ENCODE measurements at places on chromosomes 2 and 18.

DNA sequence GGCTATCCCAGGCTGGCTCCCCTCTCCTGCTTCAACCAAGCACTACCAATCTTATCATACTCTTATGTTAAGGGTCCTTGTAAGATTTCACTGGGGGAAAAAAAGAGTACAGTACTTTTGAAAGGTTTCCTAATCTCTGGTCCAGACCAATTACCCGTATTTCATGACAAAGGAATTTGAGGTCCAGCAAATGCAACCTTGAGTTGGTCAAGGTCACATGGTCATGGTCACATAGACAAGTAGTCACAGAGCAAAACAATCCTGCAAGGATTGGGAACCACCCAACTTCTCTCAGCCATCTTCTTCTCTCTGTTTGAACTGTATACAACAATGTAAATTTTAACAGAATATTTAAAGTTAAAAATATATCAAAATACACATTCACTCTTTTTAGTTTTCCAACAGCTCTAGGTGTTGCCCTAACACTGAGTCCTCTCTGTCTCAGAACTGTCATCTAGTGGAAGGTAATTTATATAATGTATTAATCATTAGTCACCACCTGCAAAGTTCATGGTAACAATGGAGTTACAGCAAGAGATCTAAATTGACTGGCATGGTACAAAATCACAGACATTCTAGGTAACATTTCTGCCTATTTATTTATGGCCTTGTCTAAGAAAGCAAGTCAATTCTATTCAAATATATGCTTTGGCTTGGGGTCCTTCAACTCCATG is 21.5 kb downstream of the DTNB start:
- no peak for DNase-seq

DNA sequence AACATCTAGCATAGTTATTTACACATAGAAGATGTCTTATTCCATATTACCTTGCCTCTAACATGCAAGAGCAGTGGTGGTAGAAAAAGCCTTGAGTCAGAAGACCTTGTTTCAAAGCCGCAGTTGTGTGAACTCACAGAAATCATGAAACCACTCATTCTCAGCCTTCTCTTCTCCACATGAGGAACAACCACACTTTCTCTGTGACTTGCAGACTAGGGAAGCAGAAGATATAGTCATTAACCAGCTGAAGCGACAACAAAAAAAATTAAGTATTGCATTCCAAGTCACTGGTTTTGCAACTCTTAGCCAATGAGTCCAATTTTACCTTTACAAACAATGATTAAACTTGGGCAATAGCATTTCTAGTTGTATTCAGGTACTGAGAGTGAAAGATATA is 19.0 kb downstream of the TWSG1 start:
- DNase-seq, result no peak

DNA sequence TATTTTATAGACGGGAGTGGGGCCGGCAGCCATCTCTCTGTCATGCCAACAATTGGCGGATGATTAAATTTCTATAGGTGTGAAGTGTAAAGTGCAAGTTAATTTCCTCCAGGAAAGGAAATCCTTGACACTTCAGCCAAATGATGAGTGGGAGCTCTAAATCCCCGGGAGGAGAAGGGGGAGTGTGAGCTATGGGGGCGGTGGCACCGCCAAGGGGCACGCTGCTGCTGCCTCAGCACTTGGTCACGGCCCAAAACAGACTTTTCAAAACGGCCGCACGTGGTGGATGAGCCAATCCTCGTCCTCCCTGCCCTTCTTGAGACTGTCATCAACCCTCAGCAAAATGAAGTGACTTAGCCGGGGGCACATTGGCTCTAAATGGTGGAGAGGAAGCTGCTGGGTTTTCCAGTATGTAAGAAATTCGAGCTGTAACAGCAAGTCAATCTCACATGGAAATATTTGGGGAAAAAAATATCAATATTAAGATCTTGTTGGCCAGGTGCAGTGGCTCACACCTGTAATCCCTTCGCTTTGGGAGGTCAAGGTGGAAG is 200.8 kb downstream of the TFCP2L1 start:
- no peak for DNase-seq

- DNase-seq, result no peak
Observed at GRCh38 chr2:184394642-184395041, 203.7 kb upstream of the ZNF804A start.

DNA sequence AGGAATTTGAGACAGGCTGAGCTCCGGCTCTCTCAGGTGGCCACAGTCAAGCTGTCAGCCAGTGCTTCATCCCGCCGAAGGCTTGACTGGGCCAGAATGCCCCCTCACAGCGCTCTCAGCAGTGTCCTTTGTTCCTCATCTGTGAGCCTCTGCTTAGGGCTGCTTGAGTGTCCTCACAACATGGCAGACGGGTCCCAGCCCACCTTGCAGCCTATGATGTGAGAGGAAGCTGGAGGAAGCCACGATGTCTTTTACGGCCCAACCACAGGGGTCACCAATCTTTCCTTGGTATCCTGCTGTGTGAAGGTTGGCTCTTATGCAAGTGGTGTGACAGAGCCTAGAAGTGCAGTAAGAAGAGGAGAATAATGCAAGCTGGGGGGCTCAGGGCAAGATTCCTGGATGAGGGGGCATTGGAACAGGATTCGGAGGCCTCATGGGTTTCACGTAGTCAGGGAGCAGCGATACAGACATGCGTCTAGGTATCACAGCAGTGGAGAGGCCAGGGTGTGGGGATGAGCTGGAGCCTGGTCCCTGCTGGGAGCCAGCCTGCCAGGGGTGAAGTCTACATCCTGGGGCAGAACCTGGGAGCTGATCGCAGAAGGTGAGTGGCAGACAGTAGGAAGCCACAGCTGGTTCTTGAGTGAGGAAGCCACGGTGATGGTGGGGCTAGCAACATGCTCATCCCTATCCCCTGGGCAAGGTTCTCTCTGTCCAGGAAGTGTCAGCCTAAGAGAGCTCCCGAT is 234.1 kb downstream of the GLI2 start:
- no peak for DNase-seq

All from femur (tissue), 1 donor.